ENCODE measurements at places on chromosomes 5 and 9. TPM values are rescaled to one million over a fixed set of nuclear protein-coding genes. Genes with fewer than 3 reads are reported as not detected.

The EGFLAM gene
- total RNA-seq: 5.8 TPM

GRCh38 chr9:1453636-1454035 lies 403.5 kb downstream of the DMRT2 start:
- no peak for DNase-seq

DNA sequence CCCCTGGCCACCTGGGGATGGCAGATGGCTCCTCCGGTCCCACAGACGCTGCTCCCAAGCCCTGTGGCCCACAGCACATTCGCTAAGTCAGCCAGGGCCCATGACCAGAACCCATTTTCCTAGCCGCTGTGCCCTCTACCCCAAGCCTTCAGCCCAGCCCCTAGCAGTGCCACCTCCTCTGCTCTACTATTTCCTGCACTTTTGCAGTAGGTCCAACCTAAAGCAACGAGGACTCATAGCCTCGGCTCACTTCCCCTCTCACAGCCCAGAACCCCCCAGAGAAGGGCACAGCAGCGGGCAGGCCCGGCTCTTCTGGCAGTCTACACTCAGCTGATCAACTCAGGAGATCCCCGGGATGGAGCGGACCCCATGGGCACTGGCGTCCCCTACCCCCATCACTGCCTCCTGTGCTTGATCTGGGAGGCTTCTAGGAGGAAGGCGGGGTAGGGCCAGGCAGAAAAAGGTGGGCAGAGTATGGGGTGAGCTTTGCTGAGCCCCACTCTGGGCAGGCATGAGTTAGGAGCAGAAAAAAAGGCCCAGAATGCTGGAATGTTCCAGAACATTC lies 111.2 kb downstream of the ZNF354C start:
- DNase-seq: no peak

DNA sequence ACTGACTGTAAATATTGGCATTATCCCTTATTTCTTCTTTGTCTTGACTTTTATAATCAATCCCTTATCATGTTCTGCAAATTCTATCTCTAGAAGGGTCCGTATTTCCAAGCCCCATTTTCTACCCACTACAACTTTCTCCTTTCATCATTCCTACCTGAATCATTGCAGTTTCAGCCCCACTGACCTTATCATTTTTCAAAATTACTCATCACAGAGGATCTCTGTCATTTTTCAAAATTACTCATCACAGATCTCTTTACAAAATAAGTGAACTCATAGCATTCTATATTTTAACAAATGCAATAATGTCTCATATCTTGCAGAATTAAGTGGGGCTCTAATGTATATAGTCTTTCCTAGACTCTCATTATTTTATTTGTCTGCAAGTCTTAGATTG lies 256.9 kb upstream of the COX7C start:
- DNase-seq: no peak

GRCh38 chr5:121144764-121145163 lies 680.7 kb downstream of the PRR16 start:
- DNase-seq: no peak

DNA sequence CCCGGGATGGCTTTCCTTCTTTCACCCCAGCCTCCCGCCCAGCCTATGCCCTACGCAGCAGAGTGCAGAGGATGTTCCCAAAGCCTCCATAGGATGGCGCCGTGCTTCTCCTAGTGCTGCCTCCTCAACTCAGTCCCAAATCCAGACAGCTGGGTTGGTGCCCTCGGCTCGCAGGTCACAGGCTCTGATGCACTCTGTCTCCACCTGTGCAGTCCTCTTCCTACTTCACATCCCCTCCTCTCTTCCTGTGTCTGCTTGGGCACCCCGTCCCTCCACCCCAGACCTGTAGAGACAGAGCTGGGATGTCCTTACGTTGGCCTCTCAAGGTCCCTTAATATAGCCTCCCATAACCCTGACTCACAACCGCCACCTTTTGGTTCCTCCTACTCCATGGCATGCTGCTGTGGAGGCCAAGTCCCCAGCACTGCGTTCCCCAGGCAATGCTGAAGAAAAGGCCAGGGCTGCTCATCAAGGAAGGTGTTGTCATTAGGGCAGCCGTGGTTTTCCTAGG lies 314.4 kb downstream of the GADD45G start:
- DNase-seq: no peak

GRCh38 chr5:36665628-36666027 lies 59.2 kb downstream of the SLC1A3 start:
- DNase-seq: no peak

GRCh38 chr5:58450018-58450417 lies 9.9 kb downstream of the PLK2 start:
- DNase-seq: no peak

All from HFFc6 (cell line).